ENCODE measurements at places on chromosomes 4 and X.
A peak's percentile ranks its signal among the peaks of the same experiment; 100 is the strongest.

GRCh38 chrX:153870791-153871360 is 15.1 kb downstream of the L1CAM start:
- no peak for DNase-seq

DNA sequence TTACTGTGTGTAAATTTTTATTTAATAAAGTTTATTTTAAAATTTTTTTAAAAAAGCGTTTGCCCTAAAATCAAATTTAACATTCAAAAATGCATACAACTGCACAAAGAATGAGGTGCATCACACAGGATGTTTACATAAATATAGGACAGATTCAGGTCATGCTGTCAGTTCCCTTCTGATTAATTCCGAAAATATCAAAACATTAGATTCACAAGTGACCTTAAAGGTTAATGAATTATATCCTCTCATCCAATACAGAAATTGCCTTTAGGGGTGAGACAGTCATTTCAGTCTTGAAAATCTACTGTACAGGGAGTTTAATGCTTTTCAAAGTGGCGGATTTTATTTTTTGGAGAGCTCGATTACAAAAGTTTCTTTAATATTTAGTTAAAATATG is 208.7 kb upstream of the FTHL17 start:
- DNase-seq: no peak

GRCh38 chrX:12349201-12349600 is 210.9 kb downstream of the FRMPD4 start:
- no peak for DNase-seq

- peak; percentile 32 for DNase-seq
Measured at GRCh38 chrX:53440101-53440500, 5.9 kb upstream of the HSD17B10 start.

- DNase-seq: no peak
Measured at GRCh38 chr4:76420188-76420761, 666 bp downstream of the CCDC158 start.

DNA sequence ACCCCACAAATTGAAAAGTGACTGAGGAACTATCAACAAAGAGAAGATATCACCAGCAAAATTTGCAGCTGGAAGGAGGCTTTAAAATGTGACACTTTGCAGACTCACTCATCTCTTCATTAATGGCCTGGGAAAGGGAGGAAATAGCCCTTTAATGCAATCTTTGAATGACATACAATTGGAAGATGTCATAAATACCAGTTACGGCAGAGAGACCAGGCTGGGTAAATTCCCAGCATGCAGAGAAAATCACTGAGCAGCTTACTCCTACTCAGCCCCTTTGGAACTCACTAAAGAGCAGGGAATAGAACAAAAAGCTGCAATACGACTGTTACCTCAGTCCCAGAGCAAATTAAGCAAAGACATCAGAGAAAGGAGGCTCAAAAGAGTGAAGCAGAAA is 238.9 kb downstream of the HS3ST1 start:
- no peak for DNase-seq

- no peak for DNase-seq
Measured at GRCh38 chr4:168622600-168622999, 125.7 kb downstream of the PALLD start.

GRCh38 chr4:139619644-139620043 is 46.0 kb upstream of the MGST2 start:
- DNase-seq: peak; percentile 48

DNA sequence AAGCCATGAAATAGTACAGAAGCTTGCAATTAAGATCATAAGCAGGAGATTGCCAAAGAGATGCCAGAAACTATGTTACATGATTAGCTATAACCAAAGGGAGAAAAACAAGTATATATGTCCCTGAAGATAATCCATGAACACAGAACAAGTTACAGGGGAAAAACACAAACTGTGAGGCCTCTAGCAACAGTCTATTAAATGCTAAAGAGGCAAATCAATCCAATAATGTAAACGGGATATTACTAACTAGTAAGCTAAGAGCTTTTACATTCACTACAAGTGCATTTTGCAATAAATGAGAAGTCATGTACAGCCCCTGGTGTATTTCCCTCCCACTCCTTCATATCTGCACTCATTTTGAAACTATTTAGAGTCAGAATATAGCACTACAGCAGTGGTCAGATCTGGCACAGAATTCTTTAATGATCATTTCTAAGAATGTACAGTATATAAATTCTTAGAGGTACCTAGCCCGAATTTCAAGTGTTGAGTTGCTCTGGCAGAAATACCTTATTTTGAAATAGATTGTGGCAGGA is 449.8 kb upstream of the SMIM31 start:
- no peak for DNase-seq

DNA sequence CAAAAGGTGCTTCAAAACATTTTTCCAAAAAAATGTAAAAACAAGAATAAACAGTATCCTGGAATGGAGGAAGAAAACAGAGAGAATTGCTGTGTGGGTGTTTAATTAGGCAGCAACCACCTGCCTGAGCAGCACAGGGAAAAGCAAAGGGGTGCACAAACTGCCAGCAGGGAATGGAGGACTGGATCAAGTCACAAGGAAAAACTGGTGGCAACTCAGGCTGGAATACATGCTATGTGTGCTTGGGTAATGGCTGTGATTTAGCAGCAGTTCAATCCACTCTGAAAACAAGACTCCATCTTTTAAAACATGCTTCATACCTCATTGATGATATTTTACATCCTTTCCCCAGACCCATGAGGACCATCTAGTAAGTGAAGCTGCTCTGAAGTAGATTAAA is 179.5 kb downstream of the HS6ST2 start:
- no peak for DNase-seq
